ENCODE measurements at places on chromosomes 4 and X.

- DNase-seq = no peak
These were observed 60.5 kb downstream of the SEC24D start for GRCh38 chr4:118775405-118775804.

DNA sequence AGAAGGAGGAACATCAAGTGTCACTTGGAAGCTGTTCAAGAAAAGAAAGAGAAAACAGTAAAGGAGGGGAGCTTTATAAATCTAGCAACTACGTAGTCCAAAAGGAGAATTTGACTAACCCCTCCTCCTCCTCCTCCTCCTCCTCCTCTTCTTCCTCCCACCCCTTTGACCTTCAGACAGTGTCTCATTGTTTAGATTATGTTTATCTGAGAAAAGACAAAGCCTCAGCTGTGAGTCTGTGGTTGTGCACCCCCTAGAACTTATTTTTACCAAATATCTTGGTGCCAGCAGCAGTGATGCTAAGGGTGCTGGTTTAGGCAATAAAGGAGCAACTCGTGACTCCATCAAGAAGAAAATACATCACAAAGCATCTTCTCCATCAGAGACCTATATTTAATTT is 68.9 kb upstream of the BMP2K start:
- DNase-seq = no peak

GRCh38 chrX:121746105-121746504 is 698.7 kb downstream of the GLUD2 start:
- no peak for DNase-seq

- DNase-seq = no peak
These were observed 96.6 kb upstream of the LRPAP1 start for GRCh38 chr4:3628868-3629175.

GRCh38 chr4:119559044-119559647 is 69.5 kb downstream of the PDE5A start:
- no peak for DNase-seq
